ENCODE measurements at places on chromosomes 12 and 14.
A peak's percentile ranks its signal among the peaks of the same experiment; 100 is the strongest.

DNA sequence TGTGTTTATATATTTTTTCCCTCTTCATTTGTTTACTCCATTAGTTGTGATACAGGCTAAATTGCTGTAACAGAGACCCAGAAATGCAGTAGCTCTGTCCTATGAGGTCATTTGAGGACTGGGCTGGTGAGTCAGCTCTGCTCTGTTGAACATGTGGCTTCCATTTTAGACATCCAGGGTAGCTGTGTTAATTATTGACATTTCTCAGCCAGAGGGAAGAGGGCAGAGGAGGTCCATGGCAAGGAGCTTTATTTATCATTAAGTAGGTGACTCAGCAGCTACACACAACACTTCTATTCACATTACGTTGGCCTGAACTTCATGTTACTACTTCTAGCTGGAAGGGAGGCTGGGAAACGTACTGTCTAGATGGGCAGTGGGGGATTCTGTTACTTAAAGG is 85.4 kb downstream of the PTCSC3 start:
- no peak for DNase-seq

DNA sequence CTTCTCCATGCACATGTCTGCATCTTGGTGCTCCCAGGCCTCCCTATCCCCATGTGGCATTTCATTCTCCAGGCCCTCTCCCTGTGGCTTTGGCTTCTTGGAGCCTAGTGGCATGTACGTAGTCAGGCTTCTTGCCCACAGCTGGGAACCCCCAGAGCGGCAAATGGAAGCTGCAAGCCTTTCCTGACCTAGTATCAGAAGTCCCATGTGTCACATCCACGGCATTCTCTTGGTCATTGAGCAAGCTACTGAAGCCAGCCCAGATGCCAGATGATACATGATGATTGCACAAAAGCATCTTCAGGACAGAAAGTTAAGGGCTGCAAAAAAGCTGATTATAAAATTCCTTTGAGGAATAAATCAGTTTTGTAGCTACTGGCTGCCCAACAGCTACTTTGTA is 154.9 kb downstream of the PELI2 start:
- DNase-seq: no peak

GRCh38 chr14:67487937-67488893 is at the start of gene TMEM229B:
TMEM229B (minus strand) TSS chr14:67488721; CDS start chr14:67473923, 14,798 bp downstream.
- peak; percentile 60 for DNase-seq

- DNase-seq: peak; percentile 53
Observed at GRCh38 chr12:57632958-57633840, at the start of gene B4GALNT1. B4GALNT1 (minus strand) TSS chr12:57633201; CDS start chr12:57632132, 1,069 bp downstream.

DNA sequence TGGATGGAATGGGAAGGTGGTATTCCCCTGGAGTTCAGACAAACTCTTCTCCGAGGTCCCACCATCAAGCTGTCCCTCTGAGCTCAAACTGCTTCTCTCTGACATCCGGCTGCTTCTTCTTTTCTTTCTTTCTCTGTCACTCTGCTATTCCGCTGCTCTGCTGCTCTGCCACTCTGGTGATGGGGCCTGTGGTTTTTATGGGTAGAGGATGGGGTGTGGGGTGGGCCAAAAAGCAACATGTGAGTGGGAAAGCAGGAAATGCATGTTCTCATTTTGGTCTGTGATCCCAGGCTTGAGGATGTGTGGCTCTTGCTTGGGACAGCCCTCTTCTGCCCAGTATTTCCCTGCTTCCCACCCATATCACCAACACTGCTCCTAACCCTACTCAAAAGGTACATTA is 30.6 kb downstream of the CLECL1 start:
- DNase-seq: no peak

DNA sequence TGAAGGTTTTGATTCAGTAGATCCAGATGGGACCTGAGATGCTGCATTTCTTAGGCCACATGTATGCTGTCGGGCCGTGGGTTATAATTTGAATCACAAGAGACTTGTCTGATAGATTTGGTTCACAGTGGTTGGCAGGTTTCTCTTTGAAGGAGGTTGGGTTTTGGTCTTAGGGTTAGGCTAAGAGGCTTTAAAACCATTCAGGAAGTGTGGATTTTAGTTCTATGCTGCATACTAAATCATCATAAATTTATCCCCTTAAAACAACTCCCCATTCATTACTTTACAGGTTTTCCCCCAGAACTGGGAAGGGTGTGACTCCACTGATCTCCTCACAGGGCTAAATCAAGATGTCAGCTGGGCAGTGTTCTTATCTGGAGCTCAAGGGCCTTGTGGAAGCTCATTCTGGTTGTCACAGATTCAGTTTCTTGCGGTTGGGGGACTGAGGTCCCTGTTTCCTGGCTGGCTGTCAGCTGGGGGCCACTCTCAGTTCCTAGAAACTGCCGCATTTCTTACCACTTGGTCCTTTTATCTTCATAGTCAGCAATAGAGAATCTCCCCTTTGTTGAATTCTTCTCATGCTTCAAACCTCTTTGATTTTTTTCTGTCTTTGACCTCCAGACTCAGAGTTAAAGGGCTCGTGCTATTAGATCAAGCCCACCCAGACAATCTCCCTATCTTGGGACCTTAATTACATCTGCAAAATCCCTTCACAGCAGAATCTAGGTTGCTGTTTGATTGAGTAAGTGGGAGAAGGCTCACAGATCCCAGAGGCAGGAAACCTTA is 20.6 kb upstream of the PCNX1 start:
- DNase-seq: no peak

DNA sequence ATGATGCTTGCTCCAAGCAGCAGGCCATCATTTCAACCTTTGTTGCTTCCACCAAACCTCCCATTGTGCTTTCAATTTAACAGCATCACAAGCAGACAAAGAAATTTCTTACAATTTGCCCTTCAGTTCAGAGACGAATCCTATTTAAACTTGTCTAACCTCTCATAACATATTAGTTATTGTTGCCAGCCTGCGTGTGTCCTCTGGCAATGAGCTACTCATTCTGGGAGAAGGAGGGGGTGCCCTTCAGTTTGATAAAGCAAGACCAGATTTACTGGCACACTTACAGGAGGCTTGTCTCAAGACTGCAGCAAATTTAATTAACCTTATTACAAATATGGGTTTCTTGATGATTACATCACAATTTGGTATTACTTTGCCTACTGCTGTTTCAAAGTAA is 203.6 kb upstream of the SOX5 start:
- DNase-seq: no peak

- no peak for DNase-seq
Observed at GRCh38 chr12:19261773-19262172, 132.2 kb downstream of the PLEKHA5 start.

DNA sequence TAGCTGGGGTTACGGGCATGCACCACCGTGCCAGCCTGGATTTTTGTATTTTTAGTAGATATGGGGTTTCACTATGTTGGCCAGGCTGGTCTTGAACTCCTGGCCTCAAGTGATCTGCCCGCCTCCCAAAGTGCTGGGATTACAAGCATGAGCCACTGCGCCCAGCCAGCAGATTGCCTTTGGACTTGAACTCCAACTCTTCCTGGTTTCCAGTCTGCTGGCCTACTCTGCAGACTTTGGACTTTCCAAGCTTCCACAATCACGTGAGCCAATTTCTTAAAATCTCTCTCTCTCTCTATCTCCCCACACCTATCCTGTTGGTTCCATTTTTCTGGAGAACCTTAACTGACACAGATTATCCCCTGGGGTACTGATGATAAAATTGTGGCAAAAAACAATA is 55.0 kb downstream of the EMP1 start:
- no peak for DNase-seq

- no peak for DNase-seq
Observed at GRCh38 chr12:60684988-60685655, 1089.3 kb downstream of the SLC16A7 start.

DNA sequence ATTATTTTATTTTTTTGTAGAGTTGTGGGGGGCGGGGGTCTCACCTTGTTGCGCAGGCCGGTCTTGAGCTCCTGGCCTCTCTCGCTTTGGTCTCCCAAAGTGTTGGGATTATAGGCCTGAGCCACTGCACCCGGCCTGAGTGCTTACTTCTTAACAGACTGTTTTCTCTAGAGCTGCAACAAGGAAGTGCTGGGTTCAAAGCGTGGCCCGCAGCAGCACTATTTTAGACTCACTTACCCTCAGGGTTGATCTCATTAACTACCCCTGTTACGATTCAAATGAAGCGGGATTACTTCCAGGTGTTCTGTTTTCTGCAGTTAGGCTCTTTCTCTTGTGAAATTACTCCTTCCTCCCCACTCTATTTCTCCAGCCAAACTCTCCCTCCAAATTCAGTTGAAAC is 8.7 kb downstream of the A2ML1 start:
- no peak for DNase-seq

- DNase-seq: no peak
Observed at GRCh38 chr14:71244341-71244740, 337.1 kb downstream of the PCNX1 start.

DNA sequence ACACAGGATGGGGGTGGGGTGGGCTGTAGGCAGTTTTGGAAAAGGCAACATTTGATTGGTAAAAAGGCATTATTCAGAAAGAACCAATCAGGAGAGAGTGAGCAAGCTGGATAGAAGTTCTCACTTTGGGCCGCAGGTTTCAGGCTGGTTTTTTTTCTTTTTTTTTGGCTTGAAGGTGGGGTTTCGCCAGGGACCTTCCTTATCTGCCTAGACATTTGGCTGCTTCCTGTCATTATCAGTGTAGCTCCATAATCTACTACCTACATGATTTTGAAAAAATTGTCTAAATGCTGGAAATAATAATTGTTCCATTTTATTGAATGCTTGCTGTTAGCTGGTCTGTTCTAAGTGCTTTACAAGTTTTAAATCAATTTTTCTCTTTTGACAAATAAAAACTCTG is 649.0 kb downstream of the TMTC2 start:
- no peak for DNase-seq

GRCh38 chr14:53946404-53947093 is 10.1 kb downstream of the BMP4 start:
- no peak for DNase-seq

- no peak for DNase-seq
Observed at GRCh38 chr12:58745348-58746125, 174.8 kb downstream of the LRIG3 start.

GRCh38 chr12:5480938-5481303 is 49.0 kb downstream of the NTF3 start:
- DNase-seq: no peak

DNA sequence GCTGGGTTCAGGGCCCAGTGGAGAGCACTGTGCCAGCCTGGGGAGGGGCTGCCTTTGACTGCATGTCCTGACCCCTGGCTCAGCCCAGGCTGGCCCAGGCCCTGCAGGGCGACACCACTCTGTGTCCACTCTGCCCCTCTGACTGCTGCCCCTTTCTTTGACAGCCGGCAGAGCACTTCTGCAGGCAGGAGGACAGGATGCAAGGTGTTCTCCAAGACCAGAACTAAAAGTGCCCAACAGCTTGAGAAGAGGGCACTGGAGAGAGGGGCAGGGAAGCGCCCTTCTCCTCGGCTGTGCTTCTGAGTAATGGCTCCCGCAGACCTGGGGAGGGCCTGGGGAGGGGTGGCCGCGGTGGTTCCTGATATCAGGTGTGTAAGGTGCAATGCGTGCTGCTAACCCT is 72.7 kb downstream of the WDR20 start:
- no peak for DNase-seq

- no peak for DNase-seq
Observed at GRCh38 chr12:41051954-41052353, 136.2 kb upstream of the PDZRN4 start.

- no peak for DNase-seq
Observed at GRCh38 chr12:50195832-50196231, 28.7 kb upstream of the CERS5 start.

- no peak for DNase-seq
Observed at GRCh38 chr12:116969615-116970585, 59.1 kb downstream of the FBXW8 start.

- peak; percentile 17 for DNase-seq
Observed at GRCh38 chr14:65847075-65847847, 434.7 kb downstream of the FUT8 start.

DNA sequence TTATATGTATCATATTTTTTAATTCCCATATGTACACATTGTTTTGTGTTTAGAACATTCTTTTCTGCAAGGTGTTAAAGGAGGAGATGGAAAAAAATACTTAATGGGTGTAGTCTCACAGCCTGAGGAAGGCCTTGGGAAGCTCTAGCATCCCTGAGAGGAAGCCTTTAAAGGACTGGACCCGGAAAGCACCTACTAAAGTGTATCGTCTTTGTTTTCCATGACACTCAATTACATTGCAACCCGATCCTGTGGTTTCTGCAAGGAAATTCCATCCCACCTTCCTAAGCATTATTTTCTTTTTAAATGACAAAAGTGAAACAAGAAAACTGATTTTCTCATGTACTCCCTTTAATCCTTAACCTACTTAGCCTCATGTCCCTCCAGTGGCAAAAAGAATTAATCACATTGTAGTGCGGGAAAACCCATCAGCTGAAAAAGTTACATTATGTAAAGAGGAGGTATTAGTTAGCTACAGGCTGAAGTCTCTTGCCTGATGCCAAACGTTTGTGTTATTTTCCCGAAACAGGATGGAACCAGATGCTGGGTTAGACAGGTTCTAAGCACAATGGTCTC is 147.8 kb upstream of the CPSF6 start:
- DNase-seq: no peak

GRCh38 chr12:27965411-27965810 is 7.1 kb downstream of the PTHLH start:
- no peak for DNase-seq

- no peak for DNase-seq
Observed at GRCh38 chr14:32090686-32091085, 13.6 kb downstream of the ARHGAP5 start.

DNA sequence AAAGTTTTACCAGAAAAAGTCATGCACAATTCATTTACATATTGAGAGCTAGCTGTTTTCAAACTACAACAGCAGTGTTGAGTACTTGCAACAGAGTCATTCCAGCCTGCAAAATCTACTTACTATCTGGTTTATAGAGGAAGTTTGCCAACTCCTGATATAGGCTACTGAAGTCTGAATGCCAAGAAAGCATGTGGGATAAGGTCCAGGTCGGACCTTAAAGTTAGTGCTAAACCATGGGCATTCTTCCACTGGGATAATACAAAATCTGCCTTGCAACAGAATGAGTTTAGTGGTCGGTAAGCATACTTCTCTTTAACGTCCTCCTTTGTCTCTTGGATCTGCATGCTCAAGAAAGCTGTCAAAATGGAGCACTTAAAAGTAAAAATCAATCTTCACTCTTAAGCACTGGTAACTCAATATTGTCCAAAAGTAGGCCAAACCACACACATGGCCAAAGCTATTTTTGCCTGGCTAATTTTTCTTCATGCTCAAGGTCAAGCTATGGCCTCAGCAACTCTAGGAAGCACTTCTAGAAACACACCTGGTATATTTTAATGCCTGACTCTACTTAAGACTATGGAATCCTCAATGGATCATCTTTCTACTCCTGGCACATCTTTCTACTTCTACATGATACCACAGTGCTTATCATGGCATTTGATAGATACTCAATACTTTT is 364.9 kb upstream of the KITLG start:
- no peak for DNase-seq
